ENCODE measurements at places on chromosomes 7 and 10. TPM values are rescaled to one million over a fixed set of nuclear protein-coding genes. Genes with fewer than 3 reads are reported as not detected.

DNA sequence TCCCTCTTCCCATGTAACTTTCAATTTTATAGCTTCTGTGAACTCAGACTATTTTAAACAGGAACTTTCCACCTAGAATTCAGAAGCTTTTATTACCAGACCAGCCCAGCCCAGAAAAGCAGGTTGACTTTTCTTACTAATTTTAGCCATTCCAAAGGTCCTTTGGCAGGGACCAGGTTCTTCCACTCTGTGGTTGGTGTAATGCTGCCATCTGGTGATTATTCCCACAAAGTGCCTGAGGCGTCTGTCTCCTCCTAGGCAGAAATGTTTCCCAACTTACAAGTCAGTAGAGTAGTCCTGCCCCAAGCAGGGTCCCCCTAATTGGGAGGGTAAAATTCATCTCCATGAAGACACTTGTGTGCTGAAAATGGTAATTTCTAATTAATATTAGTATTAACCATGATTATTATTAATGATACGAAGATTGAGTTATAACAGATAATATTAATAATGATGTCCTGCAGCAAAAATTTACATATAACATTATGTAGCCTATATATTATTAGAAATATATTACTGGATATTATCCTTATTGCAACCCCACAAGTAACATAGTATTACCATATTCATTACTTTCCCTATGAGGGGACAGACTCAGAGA lies 53.0 kb upstream of the PPP1R17 start:
- no peak for DNase-seq

DNA sequence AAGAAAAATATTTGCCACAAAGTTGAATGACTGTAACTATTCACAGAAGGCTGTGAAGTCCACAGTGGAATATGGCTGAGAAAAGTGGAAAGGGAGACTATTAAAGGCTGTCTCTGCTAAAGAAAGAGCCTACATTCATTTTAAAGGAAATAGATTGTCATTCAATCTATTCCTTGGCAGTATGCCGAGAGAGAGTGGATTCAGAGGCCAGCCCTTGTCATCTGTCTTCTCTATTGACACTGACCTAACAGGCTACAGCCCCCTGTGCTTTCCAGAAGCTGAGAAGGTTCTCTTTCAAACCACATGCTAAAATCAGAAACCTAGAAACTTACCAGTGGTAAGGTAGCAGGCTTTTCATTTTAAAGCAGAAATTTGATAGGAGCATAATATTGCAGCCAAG lies 12.1 kb downstream of the ODAD2 start:
- DNase-seq, result no peak

DNA sequence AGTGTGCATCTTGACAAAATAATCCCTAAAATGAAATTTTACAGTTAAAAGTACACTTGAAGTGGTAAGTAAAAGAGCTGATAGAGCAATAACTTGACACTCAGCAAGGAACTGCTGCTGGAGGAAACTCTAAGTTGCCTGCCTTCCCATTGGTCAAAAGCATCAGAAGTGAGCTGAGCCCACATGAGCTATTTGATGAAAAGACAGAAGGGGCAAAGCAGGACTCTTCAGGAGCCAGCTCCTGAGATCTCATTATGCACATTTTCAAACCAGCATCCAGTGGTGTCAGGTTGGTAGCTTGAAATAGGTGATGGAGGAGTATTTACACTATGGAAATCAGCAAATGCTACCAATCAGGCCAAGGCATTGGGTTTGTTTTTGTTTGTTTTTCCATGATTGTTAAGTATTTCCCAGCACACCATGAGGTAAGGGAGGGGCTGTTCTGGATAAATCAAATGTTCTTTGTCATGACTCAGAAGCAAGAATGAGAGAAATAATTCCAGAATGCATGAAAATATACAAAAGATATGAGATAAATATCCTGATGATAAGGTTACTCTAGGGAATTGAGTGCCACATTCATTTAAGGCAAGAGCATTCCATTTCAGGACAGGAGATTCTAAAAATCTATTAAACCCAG lies 316.6 kb downstream of the SNX13 start:
- DNase-seq, result no peak

DNA sequence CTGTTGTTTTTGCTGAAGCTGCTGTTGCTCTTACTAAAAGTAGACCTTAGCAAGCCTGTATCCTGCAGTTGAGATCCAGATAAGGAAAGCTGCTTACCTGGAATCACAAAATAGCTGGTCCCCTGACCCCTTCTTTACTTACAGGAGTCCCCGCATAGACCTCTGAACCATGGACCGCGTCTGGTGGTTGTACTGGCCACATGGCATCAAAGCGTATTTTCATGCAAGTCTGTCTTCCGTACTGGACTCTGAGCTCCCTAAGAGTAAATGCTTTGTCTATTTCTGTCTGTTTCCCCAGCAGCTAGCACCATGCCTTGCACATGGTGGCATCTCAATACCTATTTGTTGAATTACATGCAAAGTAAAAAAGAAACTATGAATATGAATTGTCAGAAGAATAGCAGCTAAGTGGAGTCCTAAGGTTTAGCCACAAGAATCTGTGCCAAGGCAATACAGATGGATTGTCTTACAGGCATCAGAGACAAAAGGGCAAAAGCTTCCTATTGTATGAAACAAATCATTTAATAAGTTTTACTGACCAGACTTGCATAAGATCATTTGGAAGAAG lies 159.2 kb downstream of the PAXIP1 start:
- no peak for DNase-seq

GRCh38 chr10:110226543-110226925 lies 19.1 kb downstream of the MXI1 start:
- DNase-seq, result peak; percentile 97

GRCh38 chr10:24035761-24036160 lies 173.2 kb upstream of the KIAA1217 start:
- no peak for DNase-seq

CLRN3 gene
- total RNA-seq, result not detected

FKBP6 gene
- not detected for total RNA-seq

CH25H gene
- 8.8 TPM for total RNA-seq

WDR37 gene
- 20.5 TPM for total RNA-seq

GBX1 gene
- not detected for total RNA-seq
